ENCODE measurements at places on chromosomes 1 and 21. TPM values are rescaled to one million over a fixed set of nuclear protein-coding genes. Genes with fewer than 3 reads are reported as not detected.

The SH2D5 gene
- 0.13 TPM for total RNA-seq

The LRRC38 gene
- 11.9 TPM for total RNA-seq

GRCh38 chr1:12518931-12519692, 98.9 kb downstream of the DHRS3 start:
- DNase-seq = peak; percentile 71

- DNase-seq = no peak
These were observed 5.7 kb downstream of the SMG5 start for GRCh38 chr1:156276966-156277381.

The CELA3A gene
- not detected for total RNA-seq

Data from muscle of leg (tissue), 16 donors.